HuH-7.5 (cell line): ENCODE measurements at places on chromosomes 11 and 22.
A peak's percentile ranks its signal among the peaks of the same experiment; 100 is the strongest.

- peak; percentile 82 for DNase-seq
These were observed 8.1 kb downstream of the EHD1 start for GRCh38 chr11:64870176-64870892.

DNA sequence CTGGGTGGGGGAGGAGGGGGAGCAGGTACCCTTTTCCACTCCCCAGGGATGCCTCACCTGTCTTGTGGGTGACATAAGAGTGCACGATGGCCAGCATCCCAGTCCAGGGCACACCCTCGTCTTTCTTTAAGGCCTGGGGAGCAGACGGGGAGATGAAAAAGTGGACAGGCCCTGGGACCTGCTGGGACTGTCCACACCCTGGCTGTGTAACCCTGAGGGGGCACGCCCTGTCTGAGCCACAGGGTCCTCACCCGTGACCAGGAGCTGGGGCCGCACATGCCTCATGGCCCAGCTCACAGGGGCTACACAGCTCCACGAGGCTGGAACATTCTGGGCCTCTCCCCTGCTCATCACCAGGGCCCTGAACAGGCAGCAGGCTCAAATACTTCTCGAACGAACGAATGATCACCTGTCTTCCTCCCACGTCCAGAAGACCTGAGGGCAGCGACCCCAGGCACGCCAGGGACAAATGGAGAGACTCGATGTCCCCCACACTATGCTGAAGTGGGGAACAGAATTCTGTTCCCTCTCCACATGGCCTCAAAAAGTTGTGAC, 123.9 kb downstream of the PHF21B start:
- no peak for DNase-seq

DNA sequence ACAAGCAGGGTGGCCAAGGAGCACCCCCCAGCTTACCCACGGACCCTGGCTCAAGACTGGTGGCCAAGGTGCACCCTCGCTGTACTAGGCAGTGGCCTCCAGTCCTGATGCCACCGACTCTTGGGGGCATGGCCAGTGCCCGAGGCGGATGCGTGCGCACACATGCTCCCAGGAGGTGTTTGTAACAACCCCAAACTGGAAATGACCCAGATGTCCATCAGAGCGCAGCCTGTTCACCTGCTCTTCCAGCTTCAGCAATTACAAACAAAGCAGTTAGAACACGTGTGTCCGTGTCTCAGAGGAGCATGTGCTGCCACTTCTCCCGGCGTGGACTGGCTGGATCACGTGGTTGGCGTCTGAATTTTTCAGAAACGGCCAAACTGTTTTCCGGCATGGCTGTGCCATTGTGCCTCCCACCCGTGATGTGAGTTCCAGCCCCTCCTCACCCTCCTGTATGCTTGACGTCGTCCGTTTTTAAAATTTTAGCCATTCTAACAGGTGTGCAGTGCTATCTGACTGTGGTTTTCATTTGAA, 7.1 kb upstream of the MUC6 start:
- no peak for DNase-seq

- no peak for DNase-seq
These were observed 259.7 kb downstream of the MN1 start for GRCh38 chr22:27541836-27542235.

GRCh38 chr22:32216911-32217310, 12.0 kb upstream of the RFPL2 start:
- no peak for DNase-seq
